SJSA1 (cell line): ENCODE measurements at places on chromosomes 11 and 22.

GRCh38 chr11:57210781-57211180 is 26.3 kb downstream of the APLNR start:
- DNase-seq: no peak

GRCh38 chr11:10898003-10898762 is 40.3 kb upstream of the ZBED5 start:
- no peak for DNase-seq

- peak; percentile 99 for DNase-seq
These were observed 26.3 kb upstream of the GNB1L start for GRCh38 chr22:19880786-19881569.

GRCh38 chr22:17035246-17035645 is 27.2 kb upstream of the GAB4 start:
- no peak for DNase-seq

- DNase-seq: peak; percentile 81
These were observed 47.5 kb upstream of the SCUBE2 start for GRCh38 chr11:9138612-9139579.

GRCh38 chr11:105273660-105274280 is 134.2 kb upstream of the CARD18 start:
- no peak for DNase-seq

DNA sequence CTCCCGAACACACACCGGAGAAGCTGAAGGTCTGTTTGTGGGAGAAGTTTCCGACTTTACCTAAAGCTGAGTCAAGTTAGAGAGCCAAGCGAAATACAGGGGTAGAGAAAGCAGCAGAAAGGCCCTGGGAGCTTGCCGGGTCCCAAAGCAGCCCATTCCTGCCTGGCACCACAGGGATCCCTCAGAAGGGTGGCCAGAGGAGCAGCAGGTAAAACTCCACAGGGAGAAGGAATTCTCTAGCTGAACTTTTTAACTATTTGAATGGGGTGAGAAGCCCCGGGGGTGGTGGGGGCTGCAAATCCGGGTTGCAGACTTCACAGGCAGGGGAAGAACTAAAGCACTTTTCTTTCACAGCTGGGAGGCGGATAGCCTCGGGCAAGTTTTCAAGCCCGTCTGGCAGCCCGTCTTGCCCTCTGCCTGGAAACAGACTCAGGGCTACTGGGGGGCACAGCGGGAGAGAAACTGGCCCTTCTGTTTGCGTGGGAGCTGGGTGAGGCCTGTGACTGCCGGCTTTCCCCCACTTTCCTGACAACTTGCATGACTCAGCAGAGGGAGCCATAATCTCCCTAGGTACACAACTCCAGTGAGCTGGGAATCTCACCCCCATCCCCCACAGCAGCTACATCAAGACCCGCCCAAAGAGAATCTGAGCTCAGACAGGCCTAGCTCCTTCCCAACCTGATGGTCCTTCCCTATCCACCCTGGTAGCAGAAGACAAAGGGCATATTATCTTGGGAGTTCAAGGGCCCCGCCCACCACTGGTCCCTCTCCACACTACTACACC is 311.0 kb downstream of the SBF2 start:
- peak; percentile 38 for DNase-seq

GRCh38 chr22:48477031-48477721 is 1350.5 kb downstream of the BRD1 start:
- DNase-seq: peak; percentile 30

- DNase-seq: peak; percentile 98
These were observed 39.6 kb downstream of the LIF start for GRCh38 chr22:30206944-30207343.

DNA sequence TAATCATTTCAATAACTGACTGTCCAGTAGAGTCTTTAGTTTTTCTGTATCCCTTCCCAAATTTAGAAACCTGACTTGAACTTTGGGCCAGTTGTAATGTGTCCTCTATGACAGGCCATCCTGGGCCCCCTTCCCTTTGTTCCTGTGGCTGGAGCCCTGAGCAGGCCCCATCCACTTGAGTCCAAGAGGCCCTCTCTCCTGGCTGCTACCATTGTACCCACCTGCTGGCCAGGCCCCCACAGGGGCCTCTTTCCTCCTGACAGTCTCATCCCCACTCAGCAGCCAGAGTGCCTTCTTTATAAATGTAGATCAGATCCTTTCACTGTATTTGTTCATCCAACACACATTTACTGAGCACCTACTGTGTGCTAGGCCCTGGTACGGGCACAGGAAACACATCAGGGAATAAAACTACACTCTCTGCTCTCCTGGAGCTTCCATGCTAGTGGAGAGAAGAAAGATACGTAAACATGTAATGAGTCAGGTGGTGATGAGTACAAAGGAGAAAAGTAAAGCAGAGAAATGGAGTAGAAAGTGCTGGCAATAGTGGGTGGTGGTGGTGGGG is 2.7 kb upstream of the LRP5 start:
- no peak for DNase-seq

GRCh38 chr11:82671451-82671850 is 62.2 kb downstream of the FAM181B start:
- no peak for DNase-seq

DNA sequence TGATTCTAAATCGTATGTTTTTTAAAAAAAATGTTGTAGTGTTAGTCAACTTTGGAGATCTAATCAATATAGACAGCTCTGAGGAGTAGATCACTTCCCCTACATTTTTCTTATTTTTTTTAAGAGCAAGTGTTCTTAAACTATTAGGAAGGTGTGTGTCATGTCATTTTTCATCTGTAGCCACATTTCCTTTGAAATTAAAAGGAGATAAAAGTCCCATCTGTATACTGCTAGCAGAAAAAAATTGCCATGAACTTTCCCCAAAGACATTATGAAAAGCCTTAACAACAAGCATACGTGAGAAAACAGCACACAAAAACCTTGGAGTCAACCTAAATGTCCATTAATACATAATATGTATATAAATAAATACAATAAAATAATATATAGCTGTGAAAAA is 286.6 kb downstream of the ETS1 start:
- DNase-seq: no peak

- DNase-seq: no peak
These were observed 71.0 kb downstream of the CYP2R1 start for GRCh38 chr11:14821031-14821430.

- DNase-seq: no peak
These were observed 8.8 kb upstream of the PACS1 start for GRCh38 chr11:66061268-66061667.

DNA sequence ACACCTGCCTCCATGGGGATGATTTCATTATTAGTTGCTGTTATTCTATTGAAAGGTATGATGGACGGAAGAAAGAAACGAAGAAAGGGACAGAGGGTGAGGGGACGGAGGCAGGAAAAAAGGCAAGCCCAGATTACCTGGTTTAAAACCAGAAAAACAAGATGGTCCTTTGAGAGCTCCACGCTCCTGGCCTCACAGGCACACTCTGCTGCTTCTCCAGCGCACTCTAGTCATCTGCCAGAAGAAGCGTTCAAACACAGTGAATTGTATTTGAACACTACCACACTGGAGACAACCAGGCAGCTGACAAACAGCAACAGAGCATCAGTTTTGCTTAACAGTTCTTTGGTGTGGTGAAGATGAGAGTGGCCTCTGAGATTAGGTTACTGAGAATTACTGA is 216.9 kb downstream of the CADM1 start:
- no peak for DNase-seq

GRCh38 chr11:3830730-3831129 is 10.0 kb downstream of the RHOG start:
- DNase-seq: no peak

GRCh38 chr11:76680518-76681425 is 10.2 kb upstream of the LRRC32 start:
- peak; percentile 56 for DNase-seq

DNA sequence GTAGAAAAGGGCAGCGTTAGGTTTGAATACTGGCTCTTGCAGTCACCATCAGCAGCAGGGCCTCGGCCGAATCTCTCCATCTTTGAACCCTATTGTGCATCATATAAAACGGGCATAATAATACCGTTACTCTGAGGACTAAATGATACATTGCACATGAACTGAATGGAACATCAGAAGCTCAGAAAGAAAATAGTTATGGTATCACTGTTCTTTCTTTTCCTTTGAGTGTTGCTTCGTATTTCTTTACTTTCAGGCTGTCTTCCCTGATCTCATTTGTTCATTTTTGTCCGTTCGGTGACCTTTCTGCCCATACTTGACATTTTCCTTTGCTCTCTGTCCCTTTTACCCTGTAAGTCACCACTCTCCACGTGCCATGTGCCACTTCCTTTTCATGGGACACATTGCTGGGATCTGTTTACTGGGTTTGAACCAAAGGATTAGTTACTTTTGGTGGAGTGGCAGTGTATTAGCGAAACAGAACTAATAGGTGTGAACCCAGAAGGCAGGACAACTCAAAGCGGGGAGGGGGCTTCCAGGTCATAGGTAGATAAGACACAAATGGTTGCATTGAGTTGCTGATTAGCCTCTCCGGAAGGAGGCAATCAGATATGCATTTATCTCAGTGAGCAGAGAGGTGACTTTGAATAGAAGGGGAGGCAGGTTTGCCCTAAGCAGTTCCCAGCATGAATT is 717 bp upstream of the ZNF202 start:
- no peak for DNase-seq

DNA sequence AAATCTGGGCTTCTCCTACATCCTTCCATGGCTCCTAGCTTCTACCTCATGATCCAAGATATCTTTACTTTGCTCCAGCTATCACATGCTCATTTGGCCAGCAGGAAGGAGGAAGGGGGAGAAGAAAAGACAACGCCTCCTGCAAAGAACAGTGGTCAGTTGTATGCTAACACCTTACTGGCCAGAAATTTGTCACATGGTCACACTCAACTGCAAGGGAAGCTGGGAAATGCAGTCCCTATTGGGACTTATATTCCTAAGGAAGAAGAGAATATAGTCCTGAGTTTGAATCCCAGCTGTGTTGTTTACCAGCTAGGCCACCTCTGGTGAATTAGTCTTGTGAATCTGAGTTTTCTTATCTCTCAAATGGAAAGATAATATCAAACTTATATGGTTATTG is 272.0 kb downstream of the BLID start:
- no peak for DNase-seq

DNA sequence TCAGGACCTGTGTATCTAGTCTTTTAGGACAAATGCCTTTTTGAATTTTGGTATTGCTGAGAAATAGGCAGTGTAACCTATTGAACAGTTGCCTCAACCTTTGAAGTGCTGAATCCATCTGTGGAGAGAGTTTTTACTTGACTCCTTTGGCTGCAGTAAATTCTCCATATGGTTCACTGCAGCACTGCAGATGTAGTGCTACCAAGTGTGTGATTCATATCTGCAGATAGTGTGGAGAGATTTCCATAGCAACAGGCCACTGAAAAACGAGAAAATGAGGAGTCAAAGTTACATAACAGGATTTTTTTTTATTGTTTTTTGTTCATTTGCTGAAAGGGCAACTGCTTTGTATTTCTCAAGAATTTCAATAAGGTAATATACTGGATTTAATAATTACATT is 356.1 kb downstream of the RAB38 start:
- DNase-seq: no peak

DNA sequence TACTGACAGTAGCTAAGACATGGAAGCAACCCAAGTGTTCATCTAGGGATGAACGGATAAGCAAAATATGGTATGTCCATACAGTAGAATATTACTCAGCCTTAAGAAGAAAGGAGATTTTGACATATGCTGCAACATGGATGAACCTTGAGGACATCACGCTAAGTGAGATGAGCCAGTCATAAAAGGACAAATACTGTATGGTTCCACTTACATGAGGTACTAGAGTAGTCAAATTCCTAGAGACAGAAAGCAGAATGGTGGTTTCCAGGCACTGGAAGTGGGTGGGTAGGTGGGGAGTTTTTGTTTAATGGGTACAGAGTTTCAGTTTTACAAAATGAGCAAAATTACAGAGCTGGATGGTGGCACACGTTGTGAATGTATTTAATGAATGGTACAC is 18.1 kb downstream of the CHST1 start:
- DNase-seq: no peak

- DNase-seq: no peak
These were observed 15.1 kb downstream of the PITPNB start for GRCh38 chr22:27903805-27904473.

DNA sequence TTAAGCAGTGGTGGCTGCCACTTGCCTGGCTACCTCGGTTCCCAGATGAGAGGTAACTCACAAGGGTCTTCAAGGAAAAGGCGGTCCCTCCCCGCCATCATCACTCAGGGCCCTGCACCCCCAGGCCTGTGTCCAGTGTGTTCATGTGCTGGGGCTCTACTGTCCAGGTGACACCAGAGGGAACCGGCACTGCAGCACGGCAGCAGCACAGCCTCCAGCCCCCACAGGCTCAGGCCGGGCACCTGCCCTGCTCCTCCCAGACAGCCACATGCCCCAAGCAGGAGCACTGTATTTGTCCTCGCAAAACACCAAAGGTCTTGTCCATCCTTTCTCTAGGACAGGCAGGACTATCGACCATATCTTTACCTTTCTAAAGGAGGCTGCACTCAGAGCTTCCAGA is 982.1 kb downstream of the NTM start:
- DNase-seq: no peak

GRCh38 chr11:121024989-121025388 is 1.1 kb downstream of the TBCEL start:
- no peak for DNase-seq

GRCh38 chr22:33640900-33641299 is 279.4 kb downstream of the LARGE1 start:
- DNase-seq: no peak

- DNase-seq: no peak
These were observed 16.7 kb downstream of the OR4C3 start for GRCh38 chr11:48341466-48341865.

DNA sequence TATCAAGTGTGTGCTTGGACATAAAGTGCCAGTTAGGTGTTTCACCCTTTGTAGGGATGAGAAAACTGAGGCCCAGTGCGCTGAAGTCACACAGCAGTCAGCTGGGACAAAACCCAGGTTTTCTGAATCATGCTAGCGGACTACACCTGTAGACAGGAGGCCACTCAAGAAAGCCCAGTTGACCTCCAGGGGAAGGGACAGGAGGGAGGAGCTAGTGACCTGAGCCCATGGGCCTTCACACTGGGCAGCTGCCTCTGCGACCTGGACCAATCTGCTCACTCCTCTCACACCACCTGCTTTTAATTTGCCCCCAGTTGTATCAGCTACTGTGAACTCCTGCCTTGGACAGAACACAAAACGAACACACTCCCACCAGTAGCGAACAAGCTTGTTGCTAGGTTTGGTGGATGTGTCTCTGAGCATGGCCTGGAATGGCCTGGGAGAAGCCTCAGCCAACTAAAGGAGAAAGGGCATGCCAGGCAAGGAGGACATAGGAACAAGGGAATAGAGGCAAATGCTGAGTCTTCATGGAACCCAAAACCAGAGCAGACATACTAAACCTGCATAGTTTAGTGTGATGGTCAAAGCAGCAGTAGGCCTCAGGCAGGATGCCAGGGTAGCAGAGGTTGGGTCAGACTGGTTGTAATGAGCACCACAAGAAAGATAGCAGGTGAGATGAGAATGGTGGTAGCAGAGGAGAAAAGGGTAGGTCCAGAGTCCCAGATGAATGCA is 7.2 kb downstream of the LMO1 start:
- DNase-seq: no peak

GRCh38 chr11:66281001-66281400 is 3.0 kb downstream of the CNIH2 start:
- no peak for DNase-seq

- peak; percentile 94 for DNase-seq
These were observed 122.6 kb downstream of the APOL5 start for GRCh38 chr22:35840302-35840739.

GRCh38 chr22:45073064-45073463 is 63.3 kb upstream of the PHF21B start:
- no peak for DNase-seq
